ENCODE measurements at places on chromosomes 5 and 9. TPM values are rescaled to one million over a fixed set of nuclear protein-coding genes. Genes with fewer than 3 reads are reported as not detected.
A peak's percentile ranks its signal among the peaks of the same experiment; 100 is the strongest.

GRCh38 chr5:173664154-173664526 is 47.7 kb upstream of the BOD1 start:
- DNase-seq: peak; percentile 32

DNA sequence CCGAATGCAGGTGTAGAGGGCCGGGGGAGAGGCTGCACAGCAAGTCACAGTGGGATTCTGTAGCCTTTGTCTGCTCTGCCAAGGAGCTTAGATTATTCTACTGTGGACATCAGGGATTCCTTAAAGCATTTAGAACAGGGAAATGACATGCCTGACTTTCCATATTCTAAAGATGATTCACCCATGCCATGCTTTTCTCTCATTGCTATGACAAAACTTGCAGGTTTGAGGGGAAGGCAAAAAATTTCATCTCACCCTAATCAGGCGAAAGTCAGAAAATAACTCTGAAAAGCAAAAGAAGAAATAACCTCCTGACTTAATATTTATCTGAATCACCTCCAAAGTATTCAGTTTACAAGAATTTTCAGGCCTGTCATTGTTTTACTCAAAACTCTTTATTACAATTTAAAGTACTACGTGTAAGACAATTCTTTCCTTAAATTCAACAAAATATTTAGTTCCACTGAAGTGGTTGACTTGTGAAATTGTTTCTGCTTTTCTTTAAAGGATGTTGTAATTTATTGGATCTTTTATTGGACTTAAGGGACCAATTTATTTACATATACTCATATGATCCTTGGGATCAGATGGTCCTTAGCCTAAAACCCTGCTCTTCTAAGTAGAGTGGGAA is 30.0 kb upstream of the GAS1 start:
- no peak for DNase-seq

DNA sequence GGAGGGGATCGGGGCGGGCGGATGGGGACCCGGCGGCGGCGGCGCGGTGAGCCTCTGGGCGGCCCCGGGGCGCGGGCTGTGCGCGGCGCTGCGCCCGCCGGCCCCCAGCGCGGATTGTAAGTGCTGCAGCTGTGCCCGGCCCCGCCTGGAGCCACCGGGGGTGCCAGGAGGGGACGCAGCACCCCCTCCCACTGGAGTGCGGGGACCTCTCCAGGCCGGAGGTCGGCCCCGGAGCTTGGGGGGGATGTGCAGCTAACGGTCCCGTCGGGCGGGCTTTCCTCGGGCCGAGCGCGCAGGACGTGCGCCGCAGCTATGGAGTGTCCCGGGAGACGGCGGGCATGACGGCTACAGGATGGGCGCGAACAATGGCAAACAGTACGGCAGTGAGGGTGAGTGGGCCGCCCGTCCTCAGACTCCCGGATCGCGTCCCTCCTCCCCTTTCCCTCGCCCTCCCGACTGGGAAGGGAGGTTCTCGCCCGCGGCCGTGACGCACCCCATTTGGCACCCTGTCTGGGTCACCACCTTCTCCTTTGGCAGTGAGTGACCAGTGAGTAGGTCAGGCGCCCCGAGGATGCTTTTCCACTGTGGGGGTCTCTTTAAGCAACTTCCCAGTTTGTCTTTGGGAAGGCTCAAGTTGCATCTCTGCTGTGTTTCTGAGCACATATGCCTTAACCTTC is 483 bp downstream of the FBXL7 start:
- DNase-seq: no peak

DNA sequence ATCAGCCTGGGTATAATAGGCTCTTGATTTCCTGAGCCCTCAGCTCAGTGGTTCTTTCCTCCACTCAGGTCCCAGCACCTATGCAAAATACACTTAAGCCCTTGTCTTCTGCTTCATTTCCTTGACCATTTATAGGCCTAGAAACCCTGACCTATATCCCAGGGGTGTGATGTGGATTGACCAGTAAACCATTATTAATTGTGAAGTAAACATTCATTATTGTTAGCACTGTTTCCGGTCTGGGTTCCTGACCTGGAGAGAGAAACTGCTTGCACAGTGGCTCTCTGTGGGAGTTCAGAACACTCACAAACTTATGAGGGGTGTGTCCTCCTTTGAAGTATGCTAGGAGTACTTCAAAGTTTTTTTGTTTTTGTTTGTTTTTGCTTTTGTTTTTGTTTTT is 19.6 kb upstream of the TOMM5 start:
- DNase-seq: no peak

- DNase-seq: no peak
These were observed 17.2 kb downstream of the FBXW11 start for GRCh38 chr5:171989276-171989675.

DNA sequence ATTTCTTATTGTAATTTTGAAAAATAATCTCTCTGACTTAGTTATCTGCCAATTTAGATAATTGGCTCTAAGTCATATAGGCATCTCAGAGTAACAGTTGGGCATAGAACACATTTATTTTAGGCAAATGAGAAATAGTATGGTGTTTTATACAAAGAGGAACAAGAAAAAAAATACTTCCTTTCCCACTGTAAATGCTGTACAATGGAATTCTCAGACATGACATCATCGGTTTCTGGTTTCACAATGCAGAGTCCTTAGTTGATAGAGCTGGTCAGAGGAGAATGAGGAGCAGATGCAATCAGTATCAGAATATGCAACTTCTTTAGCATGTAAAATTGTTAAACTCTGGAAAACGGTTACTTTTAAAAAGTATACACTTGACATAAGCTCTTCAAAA is 49.4 kb downstream of the PLK2 start:
- DNase-seq: peak; percentile 32

- DNase-seq: no peak
These were observed 82.6 kb downstream of the KIAA1958 start for GRCh38 chr9:112569186-112569585.

DNA sequence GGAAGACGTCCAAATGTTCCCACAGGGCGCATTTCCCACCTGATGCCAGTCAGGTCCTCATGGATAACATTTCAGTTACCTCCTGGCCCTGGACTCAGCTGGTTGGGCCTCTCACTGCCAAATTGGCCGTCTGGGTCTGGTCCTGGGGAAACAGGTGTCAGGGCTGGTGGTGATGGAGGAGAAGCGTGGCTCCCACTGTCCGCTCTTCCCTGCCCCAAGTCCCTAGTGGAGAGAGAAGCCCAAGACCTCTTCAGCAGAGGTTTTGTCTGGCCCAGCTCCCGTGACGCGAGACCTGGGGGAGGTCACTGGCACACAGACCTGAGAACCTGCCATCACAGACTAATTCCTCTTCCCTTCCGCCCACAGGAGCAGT is 27.8 kb upstream of the PRDM12 start:
- no peak for DNase-seq

DNA sequence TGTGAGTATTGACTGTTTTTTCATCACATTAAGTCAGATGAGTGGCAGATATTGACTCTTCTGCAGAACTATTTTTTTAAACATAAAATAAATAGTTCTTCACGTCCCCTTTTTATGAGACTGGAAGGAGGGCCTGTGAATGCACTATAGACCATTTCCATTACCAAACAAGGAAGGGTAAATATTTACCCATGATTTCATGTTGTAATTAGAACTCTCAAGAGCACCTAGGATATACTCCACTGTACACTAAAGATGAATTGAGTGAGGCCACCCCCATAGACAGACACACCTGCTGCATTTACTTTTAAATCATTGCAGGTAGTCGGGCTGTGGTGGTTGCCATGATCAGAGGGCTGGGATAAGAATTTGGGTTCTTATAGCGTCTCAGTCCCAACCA is 22.6 kb downstream of the SLC36A1 start:
- DNase-seq: no peak

GRCh38 chr5:172530406-172530805 is 76.1 kb upstream of the SH3PXD2B start:
- no peak for DNase-seq

GRCh38 chr5:171418982-171419687 is at the start of gene FGF18:
FGF18 (plus strand) TSS chr5:171419647; CDS start chr5:171420200, 553 bp downstream.
- DNase-seq: peak; percentile 69

GRCh38 chr5:107878661-107879060 is 207.9 kb upstream of the EFNA5 start:
- DNase-seq: no peak

DNA sequence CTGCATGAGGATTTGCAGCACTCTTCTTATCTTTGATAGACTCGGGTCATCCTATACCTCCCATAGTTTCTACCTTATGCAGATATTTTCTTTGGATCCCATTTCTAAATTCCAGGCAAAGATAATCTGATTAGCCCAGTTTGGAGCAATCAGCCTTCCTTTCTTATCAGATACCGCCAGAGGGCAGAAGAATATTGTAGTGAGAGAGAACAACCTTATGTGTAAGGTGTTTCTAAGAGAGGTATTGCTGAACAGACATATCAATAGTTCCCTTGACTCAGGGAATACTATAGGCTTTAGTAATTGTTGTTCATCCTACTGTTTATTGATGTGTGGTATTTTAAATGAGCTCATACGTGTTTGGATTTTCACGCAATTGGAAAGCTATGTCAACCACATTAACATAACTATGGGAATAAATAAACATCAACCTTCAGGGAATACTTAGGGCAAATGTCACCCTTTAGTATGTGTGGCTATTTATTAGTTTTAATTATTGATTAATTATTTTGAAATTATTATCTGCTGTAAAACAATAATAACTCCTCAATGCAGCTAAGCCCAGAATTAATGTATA is 1435.2 kb upstream of the CDH9 start:
- peak; percentile 1 for DNase-seq

- peak; percentile 33 for DNase-seq
These were observed 30.6 kb downstream of the NKX2-5 start for GRCh38 chr5:173204185-173204979.

GRCh38 chr5:172871536-172871935 is 37.5 kb downstream of the ERGIC1 start:
- no peak for DNase-seq

DNA sequence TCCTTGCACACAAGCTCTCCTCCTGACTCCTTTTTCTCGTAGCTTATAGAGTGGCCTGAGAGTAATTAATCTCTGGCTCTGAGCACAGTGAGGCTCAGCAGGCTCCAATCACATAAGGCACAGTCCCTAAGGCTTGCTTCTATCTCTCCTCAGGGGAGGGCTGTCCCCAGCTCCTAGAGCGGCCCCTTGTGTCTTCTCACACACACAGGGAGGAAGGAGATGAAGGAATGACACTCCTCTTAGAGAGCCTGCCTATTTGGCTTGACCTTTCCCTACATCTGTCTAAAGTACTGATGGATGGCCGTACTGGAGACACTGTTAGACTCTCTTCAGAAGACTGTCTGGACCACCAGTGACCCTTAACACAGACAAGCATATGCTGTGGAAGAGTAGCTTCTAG is 12.9 kb downstream of the TAS2R1 start:
- no peak for DNase-seq

DNA sequence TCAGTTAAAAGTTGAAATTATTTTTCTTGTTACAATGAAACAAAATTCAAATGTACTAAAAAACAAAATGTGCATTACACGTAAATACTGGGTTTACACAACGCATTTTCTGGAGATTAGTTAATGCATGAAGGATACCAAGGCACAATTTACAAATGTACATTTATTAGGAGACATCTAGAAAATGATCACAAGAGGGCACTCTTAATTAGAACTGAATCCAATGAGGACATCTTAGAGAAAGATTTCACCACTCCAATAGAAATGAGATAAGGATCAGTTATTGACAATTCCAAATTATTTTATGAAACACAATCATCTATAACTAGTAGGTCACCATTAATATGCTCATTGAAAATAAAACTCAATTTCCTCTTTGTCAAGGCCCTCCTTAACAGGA is 36.6 kb upstream of the CDH12 start:
- no peak for DNase-seq

DNA sequence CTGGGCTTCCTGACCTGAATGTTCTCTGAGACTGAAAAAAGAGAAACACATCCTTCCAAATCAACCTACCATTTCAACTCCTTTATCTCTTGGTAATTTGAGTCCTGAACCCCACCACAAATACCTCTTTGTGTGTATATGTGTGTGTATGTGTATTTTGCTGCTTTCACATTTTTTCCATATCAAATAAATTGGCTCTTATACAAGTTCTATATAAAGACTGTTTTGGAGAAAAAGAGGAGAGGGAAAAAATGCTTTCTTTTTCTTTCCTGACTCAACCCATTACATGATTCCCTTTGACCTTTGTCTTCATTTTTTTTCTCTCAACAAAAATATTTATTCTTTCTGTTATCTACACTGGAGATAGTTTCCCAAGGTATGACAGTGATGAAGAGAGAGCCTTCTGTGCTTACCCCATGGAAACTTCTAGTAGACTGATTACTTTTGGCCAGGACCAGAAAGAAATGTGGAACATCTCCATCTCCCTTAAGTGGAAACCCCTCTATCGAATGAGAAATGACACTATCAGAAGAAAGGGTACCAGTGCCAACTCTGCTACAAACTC is 85.3 kb downstream of the PAPPA start:
- no peak for DNase-seq

DNA sequence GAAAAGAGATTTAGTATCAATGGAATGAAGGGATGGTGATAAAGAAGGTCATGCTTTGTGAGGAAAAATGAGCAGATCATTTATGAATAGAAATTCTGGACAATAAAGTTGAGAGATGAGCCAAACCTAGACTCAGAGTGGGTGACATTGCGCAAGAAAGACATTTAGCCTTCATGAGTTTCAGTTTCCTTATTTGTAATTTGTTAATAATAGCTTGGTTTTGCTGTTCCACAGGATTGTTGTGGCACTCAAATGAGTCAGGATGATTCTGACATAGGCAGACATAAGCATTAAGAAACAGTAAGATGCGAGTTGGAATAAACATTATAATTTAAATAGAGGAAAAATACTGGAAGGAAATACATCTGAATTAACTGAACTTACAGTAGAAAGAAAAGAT is 34.8 kb downstream of the ITGA2 start:
- no peak for DNase-seq

DNA sequence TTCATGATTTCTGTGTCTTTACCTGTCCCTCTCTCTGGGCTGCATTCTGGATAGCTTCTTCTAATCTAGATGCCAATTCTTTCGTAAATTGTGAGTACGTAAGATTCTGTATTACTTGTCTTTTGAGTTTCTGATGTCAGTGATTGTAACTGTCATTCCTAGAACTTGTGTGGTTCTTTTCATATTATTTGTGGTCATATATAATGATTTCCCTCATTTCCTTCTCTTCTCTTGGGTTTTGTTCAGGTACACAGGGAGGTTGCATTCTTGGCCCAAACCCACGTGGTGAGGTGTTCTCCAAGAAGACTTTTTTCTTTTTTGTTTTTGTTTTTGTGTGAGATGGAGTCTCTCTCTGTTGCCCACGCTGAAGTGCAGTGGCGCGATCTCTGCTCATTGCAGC is 13.8 kb downstream of the UGCG start:
- DNase-seq: no peak

DNA sequence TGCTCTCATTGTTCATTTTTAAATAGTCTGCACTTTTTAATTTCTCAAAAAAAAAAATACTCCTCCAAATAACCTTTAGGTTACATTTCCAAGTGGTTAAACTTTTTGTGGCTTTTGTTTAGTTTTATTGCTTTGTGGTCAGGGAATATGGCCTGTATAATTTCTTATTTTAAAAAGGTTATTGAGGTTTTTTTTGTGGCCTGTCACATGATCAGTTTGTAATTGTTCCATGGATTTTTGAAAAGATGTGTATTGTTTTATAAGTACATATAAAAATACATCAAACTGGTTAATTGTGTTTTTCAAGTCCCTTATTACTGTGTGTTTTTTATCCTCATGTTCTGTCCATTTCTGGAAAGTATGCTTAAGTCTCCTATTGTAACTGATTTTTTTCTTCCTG is 64.0 kb downstream of the ZNF618 start:
- DNase-seq: no peak

The PRUNE2 gene
- total RNA-seq: not detected

The DMRT2 gene
- not detected for total RNA-seq

The PGGT1B gene
- total RNA-seq: 46.4 TPM

The IL3 gene
- not detected for total RNA-seq

The PCDHA9 gene
- total RNA-seq: 0.59 TPM

The OMD gene
- total RNA-seq: not detected

The PRELID1 gene
- 215 TPM for total RNA-seq

The SPEF2 gene
- total RNA-seq: 8.0 TPM

The TERT gene
- total RNA-seq: 2.3 TPM
